AG09309 (cell line): ENCODE measurements at places on chromosomes 5 and 9.

GRCh38 chr9:87663556-87663955, 62.4 kb upstream of the CTSL start:
- DNase-seq, result no peak

GRCh38 chr5:145637396-145637795, 197.7 kb downstream of the PRELID2 start:
- DNase-seq, result no peak

DNA sequence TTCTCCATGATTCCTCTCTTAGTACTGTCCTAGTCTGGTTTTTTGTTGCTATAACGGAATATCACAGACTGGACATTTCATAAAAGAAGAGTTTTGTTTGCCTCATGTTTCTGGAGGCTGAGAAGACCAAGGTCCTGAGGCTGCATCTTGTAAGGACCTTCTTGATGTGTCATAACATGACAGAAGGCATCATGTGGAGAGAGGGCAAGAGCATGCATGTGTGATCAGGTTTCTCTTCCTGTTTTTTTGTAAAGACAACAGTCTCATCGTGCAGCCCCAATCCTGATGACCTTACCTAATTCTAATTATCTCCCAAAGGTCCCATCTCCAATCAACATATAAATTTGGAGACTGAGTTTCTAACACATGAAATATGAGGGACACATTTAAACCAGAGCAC, 108.4 kb downstream of the MSX2 start:
- no peak for DNase-seq

- DNase-seq, result no peak
Measured at GRCh38 chr9:76651119-76651705, 113.0 kb upstream of the PCA3 start.

DNA sequence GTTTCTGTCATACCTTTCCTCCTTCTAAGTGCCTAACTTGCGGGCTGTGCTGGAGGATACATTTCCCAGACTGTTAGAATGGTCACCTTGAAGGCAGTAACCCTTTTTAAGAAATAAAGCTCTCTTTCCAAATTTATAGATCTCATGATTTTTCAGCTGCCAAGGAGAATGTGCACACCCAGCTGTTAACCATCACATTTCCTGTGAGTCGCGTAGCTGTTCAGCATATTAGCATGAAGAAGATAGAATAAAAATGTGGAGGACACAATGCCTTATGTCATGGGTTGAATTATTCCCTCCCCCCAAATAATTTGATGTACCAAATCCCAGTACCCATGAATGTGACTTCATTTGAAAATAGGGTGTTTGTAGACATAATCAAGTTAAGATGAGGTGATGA, 729.4 kb downstream of the MTRR start:
- no peak for DNase-seq

GRCh38 chr9:105206821-105207699, 37.4 kb upstream of the SLC44A1 start:
- DNase-seq, result no peak

DNA sequence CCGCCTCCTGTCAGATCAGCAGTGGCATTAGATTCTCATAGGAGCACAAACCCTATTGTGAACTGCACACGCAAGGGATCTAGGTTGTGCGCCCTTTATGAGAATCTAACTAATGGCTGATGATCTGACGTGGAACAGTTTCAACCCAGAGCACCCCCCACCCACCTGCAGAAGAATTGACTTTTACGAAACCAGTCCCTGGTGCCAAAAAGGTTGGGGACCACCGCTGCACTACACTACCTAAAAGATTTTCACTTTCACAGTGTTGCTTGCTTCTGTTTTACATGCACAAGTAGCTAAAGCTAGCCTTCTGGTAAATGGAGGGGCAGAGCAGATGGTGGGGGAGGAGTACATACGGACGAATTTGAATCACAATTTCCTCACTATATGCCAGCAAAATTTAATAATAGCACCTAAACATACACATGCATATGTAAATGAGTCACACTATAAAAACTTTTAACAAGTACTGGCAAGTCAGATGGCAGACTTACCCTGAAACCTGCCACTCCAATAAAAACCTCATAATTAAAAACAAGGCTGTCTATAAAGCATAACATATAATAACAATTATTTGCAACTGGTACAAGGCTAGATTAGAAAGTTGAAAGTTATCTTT, 24.0 kb upstream of the CDKN2B start:
- no peak for DNase-seq

- no peak for DNase-seq
Measured at GRCh38 chr5:58629271-58630159, 46.6 kb downstream of the RAB3C start.

- no peak for DNase-seq
Measured at GRCh38 chr5:58961631-58962280, 378.9 kb downstream of the RAB3C start.

GRCh38 chr9:98255061-98255577, 330 bp downstream of the TBC1D2 start:
- no peak for DNase-seq

GRCh38 chr9:18245911-18246310, 228.0 kb upstream of the ADAMTSL1 start:
- DNase-seq, result no peak

- DNase-seq, result peak; percentile 64
Measured at GRCh38 chr5:55303238-55303690, 4.2 kb downstream of the DHX29 start.
